ENCODE measurements at places on chromosomes 6 and 20. TPM values are rescaled to one million over a fixed set of nuclear protein-coding genes. Genes with fewer than 3 reads are reported as not detected.

Gene NFS1
- 39.3 TPM for total RNA-seq

Gene SLC2A4RG
- total RNA-seq = 79.2 TPM

Gene ANKEF1
- total RNA-seq = 6.6 TPM

Gene SIRPG
- total RNA-seq = not detected

Gene TRIM10
- not detected for total RNA-seq

Gene CRYBG1
- total RNA-seq = under 0.01 TPM

DNA sequence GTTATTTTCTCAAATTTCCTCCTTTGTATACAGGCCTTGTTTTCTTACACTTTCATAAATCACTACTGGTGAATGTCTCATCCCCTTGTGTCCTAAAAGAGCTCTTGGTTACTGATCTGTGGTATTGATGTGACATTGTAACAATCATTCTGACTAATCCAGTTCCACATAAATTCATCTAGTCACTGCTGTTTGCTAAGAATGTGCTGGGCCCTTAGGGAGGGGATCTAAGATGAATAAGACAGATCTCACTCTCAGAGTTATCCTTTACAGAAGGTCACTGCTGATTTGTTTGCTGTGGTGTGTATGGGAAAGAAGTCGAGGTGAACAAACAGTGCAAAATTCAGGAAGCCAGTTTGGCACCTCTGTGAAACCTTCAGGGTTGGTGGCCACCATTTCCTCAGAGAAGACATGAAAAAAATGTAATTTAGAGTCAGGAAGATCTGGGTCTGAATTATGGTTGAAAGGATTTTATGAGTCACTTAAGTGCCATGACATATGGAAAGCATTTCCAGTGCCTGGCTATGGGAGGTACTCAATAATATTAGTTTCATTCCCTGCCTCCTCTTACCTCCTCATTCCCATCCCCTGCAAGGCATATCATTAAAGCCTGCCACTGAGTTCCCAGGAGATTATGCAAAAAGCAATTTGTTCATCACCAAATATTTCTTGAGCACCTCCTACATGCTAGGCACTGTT is 121.8 kb downstream of the COL9A1 start:
- no peaks in the 10 kb centered on the region for H3K27me3 ChIP-seq
- H3K4me1 ChIP-seq = no peaks in the 10 kb centered on the region
- H3K4me3 ChIP-seq = no peak overlapping the region
- H3K27ac ChIP-seq = no peak overlapping the region
- no peaks in the 10 kb centered on the region for H3K36me3 ChIP-seq
- no peak for DNase-seq

GRCh38 chr6:130223508-130223907 is 757 bp upstream of the SAMD3 start:
- no peaks in the 10 kb centered on the region for H3K4me1 ChIP-seq
- H3K4me3 ChIP-seq = no peak overlapping the region
- no peaks in the 10 kb centered on the region for H3K36me3 ChIP-seq
- no peak for DNase-seq

DNA sequence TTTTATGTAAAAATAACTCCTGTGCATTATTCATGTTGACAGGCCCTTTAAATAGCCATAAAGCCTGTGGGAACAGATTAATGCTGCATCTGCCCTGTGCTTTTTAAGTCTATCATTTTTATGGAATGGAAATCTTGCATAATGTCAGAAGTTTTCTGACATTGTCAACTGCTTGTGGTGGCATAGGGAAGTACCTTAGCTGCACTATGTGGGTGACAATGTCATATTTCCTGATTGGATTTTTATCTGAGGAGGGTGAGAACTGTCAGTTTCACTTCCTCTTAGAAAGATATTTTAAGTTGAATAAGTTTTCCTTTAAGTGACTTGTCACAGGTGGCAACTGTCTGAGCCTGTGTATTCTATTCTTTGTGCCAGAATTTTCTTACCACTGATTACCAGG is 267.9 kb downstream of the PLCB1 start:
- no peak overlapping the region for H3K4me3 ChIP-seq
- H3K27ac ChIP-seq = no peak overlapping the region
- no peaks in the 10 kb centered on the region for H3K27me3 ChIP-seq
- no peak for DNase-seq

DNA sequence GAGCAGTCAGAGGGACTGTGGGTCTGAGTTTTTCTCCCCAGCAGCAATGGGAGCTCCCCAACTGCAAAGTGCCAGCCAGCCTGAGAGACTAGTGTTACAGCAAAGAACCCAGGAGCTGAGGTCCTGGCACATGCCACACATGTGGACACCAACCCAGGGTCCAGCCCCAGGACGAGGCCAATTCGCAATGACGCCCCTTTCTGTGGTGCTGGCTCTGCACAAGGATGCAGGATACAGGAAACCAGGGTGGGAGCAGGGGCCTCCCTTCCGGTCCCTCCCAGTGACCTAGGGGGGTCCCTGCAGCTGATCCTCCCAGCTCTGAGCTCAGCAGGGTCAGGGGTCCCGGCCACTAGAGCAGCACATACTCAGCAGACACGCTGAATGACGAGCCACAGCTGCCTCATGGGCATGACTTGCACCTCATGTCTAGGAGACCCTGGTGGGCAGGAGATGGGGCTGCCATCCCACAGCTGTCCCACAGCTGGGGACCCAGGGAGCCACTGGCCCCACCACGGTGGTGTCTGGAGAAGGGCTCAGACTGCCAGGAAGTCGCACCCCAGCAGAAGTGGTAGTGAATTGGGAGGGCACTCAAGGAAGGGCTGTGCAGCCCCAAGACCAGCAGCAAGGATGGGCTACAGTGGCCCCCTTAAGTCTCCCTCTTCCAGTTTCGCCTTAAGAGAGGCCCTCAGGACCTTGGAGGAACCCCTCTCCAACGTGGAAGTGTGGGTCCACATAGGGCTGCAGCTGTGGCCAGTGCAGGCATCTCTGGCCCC is 3.6 kb downstream of the ARFRP1 start:
- H3K4me3 ChIP-seq = no peak overlapping the region
- H3K27me3 ChIP-seq = no peaks in the 10 kb centered on the region

DNA sequence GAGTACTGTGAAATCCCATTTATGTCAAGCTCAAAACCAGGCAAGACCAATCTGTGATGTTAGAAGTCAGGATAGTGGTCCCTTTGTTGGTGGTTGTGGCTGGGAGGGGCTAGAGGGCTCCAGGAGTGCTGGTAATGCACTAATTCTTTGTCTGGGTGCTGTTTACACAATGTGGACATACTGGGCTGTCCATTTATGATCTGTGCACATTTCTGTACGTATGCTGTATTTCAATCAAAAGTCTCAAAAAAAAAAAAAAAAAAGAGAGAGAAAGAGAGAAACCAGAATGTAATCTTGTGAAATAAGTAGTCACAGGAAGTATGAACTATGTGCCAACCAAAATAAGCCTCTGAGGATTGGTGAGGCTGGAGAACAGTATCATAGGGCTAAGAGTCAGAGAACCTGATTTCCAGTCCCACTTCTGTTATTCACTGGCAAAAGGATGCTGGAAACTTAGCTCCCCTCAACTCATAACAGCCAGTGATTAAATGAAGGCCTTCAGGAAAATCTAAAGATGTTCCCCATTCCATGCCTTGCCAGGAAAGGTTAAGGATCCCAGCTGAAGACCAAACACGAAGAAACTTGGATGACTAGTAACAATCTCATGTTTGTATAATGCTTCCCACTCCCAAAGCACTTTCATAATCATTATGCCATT is 19.6 kb upstream of the TRAM2 start:
- DNase-seq = no peak
- no peak overlapping the region for H3K4me3 ChIP-seq
- no peaks in the 10 kb centered on the region for H3K36me3 ChIP-seq
- H3K4me1 ChIP-seq = peaks cover 8% of the 10 kb centered on the region
- H3K27ac ChIP-seq = no peak overlapping the region

GRCh38 chr6:145318952-145319351 is 416.4 kb downstream of the EPM2A start:
- H3K4me3 ChIP-seq = no peak overlapping the region
- H3K27me3 ChIP-seq = no peaks in the 10 kb centered on the region
- H3K27ac ChIP-seq = no peak overlapping the region
- H3K4me1 ChIP-seq = peaks cover 5% of the 10 kb centered on the region
- no peaks in the 10 kb centered on the region for H3K36me3 ChIP-seq

GRCh38 chr6:5287205-5287965 is 26.1 kb downstream of the FARS2 start:
- H3K4me3 ChIP-seq = no peak overlapping the region
- H3K27ac ChIP-seq = no peak overlapping the region
- H3K4me1 ChIP-seq = peaks cover 20% of the 10 kb centered on the region
- no peaks in the 10 kb centered on the region for H3K36me3 ChIP-seq

DNA sequence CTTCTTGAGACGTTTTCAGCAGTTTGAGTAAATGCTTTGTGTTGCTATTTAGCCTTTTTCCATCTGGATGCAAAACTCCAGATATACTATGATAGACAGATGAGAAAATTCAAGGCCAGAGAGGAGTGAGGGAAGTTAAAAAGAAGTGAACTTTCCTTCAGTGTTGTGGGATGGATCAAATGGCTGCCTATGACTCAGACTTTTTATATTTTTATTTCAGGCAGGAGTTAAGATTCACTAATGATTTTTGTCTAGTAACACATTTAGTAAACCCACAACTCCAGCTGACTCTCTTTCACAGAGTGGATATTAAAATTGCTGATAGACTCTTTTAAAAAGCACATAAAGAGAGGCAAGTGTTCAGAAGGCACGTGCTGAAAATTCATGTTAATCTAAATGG is 23.2 kb upstream of the PTCHD4 start:
- H3K36me3 ChIP-seq = no peaks in the 10 kb centered on the region
- H3K4me3 ChIP-seq = no peak overlapping the region

DNA sequence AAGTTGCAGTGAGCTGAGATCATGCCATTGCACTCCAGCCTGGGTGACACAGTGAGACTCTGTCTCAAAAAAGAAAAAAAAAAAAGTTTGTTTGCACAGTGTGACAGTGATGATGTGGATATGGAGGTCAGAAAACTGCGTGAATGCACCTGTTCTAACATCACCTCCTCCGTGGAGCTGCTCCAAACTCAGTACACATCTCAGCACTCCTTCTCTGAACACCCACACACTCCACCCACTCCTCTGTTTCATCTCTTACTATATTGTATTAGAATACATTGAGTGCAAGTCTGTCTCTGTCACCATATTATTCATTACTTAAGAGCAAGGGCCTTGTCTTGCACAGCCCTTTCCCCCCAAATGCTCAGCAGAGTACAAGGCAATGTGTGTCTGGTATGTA is 51.5 kb upstream of the ENPP4 start:
- DNase-seq = no peak
- H3K27ac ChIP-seq = no peak overlapping the region
- no peaks in the 10 kb centered on the region for H3K27me3 ChIP-seq
- no peaks in the 10 kb centered on the region for H3K4me1 ChIP-seq

DNA sequence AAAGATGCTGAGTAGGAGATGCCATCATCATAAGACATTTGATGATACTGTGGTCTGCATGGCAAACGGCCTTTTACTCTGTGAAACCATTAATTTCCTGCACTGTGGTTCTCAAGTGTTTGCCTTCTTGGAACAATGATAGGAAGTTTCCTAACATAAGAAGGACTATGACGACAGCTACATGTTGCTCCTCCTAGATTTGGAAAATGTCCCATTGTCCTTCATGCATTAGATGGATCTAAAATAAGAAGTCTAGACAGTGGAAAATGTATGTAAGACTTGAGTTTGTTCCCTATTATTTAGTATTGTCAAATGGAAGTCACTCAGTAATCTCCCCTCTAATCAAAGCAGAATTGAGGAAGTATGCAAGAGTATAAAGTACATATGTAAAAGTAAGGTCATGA is 98.5 kb upstream of the TMEM170B start:
- H3K36me3 ChIP-seq = no peaks in the 10 kb centered on the region
- H3K4me3 ChIP-seq = no peak overlapping the region
- no peaks in the 10 kb centered on the region for H3K4me1 ChIP-seq
- H3K27ac ChIP-seq = no peak overlapping the region

GRCh38 chr6:104940238-104940892 is 16.5 kb upstream of the LIN28B start:
- H3K36me3 ChIP-seq = no peaks in the 10 kb centered on the region
- peak overlapping the region; percentile 70 for H3K4me3 ChIP-seq
- no peaks in the 10 kb centered on the region for H3K4me1 ChIP-seq
- peak; percentile 82 for DNase-seq

- H3K36me3 ChIP-seq = no peaks in the 10 kb centered on the region
- no peak overlapping the region for H3K27ac ChIP-seq
- H3K4me1 ChIP-seq = no peaks in the 10 kb centered on the region
- no peak for DNase-seq
- H3K4me3 ChIP-seq = no peak overlapping the region
Observed at GRCh38 chr6:7953753-7954152, 43.2 kb upstream of the TXNDC5 start.

DNA sequence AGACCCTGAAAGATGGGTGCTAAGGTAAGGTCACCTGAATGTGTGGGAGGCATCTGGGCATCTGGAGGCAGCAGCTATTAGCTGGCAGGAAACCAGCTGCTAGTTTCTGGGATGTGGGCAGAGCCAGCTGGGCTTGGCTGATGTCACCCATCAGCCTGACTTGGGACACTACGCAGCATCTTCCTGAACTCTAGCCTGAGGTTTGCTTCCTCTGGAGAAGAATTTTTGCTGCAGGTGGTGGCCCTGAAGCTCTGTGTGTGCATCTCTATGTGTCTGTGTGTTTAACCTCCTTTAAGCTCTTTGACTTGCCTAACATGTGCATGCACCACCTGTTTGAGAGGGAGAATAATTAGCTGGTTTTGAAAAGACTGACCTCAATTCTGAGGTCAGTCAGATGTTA is 465.1 kb upstream of the CHD6 start:
- H3K4me1 ChIP-seq = no peaks in the 10 kb centered on the region
- no peaks in the 10 kb centered on the region for H3K36me3 ChIP-seq
- no peak for DNase-seq
- no peaks in the 10 kb centered on the region for H3K27me3 ChIP-seq
- H3K4me3 ChIP-seq = no peak overlapping the region

GRCh38 chr6:145247692-145248419 is 487.5 kb downstream of the EPM2A start:
- no peak overlapping the region for H3K4me3 ChIP-seq
- DNase-seq = no peak
- no peak overlapping the region for H3K27ac ChIP-seq
- H3K36me3 ChIP-seq = no peaks in the 10 kb centered on the region

GRCh38 chr6:111564482-111564945 is 41.2 kb downstream of the TRAF3IP2 start:
- H3K27me3 ChIP-seq = no peaks in the 10 kb centered on the region
- H3K36me3 ChIP-seq = peaks cover 8% of the 10 kb centered on the region
- no peak overlapping the region for H3K4me3 ChIP-seq
- H3K27ac ChIP-seq = peak overlapping the region; percentile 74
- DNase-seq = no peak

DNA sequence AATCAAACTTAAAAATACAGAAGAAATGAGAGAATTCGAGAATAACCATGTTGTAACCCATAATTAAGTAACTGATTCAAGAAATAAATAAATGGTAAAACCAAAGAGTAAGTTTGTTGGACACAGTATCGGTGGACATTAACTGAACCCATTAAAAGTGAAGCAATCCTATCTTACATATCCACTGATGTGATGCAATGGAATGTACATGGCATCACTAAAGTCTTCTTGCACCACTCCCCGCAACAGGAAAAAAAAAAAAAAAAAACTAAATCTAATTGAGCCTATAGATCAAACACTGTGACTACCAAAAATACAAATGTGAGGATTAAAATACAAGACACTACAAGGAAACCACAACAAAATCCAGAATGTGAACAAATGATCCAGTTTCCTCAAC is 7.9 kb downstream of the SNX14 start:
- no peaks in the 10 kb centered on the region for H3K36me3 ChIP-seq
- no peak overlapping the region for H3K4me3 ChIP-seq
- no peak overlapping the region for H3K27ac ChIP-seq
- H3K4me1 ChIP-seq = no peaks in the 10 kb centered on the region
- peak; percentile 39 for DNase-seq

- H3K27me3 ChIP-seq = peaks cover 12% of the 10 kb centered on the region
- no peaks in the 10 kb centered on the region for H3K4me1 ChIP-seq
Observed at GRCh38 chr6:31396422-31397152, 6.8 kb upstream of the MICA start.
